Activated CD4-positive, alpha-beta T cell treated with anti-CD3 and anti-CD28 coated beads for 1 hour (primary cell): ENCODE measurements at places on chromosomes 3 and 15.

GRCh38 chr3:24191801-24192403, 246.8 kb downstream of the NR1D2 start:
- DNase-seq: no peak

GRCh38 chr3:18190646-18191045, 234.5 kb downstream of the SATB1 start:
- DNase-seq: no peak

DNA sequence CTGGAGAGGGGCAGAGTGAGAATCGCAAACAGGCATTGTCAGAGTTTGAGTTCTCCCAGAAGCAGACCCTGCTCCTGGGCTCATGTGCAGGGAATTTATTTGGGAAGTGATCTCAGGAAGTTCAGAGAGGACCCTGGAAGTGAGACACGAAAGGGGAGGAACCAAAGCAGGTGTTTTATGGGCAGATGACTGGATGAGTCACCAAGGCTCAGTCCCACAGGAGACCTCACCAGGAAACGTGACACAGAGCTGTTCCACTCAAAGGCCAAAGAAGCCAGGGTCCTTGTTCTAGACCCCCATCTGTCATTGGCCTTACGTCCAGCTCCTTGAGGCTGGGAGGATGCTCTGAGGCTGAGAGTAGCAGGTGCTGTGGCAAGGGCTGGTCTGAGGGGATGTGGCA, 43.4 kb upstream of the SEC22A start:
- DNase-seq: no peak

DNA sequence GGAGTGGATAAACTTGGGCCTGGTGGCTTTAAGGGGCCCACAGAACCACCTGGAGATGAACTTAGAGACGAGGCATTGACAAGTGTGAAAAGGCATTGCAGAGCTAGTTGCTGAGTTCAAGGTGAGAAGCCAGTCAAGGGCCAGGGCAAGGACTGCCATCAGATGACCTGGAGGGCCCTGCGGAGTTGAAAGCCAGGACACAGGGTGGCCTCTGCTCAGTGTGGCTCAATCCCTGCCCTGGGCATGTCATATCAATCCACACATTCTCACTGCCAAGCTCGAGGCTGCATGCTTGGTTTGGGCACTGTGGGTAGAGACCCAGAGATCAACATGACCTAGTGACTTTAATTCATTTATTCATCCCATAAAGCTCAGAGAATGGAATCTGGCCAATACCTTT, 9.2 kb downstream of the PAQR5 start:
- DNase-seq: no peak

DNA sequence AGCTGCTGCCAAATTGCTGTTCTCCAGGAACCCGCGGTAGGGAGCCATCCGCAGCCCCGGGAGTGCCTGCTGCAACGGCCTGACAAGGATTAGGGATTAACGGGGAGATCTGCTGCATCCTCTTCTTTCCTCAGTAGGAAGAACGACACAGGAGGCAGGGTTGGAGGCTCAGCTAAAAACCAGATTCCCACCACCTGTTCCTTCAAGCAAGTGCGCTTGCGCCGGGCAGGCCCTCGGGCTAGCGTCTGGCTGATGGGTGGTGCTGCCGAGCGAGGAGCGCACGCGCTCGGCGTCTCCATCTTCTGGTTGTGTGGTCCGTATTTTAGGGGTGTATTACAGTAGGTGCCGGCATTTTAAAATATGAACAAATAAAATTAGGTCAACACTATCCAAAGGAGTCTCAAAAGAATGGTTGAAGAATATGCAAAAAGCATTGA, 25.4 kb upstream of the SLC25A26 start:
- DNase-seq: no peak

DNA sequence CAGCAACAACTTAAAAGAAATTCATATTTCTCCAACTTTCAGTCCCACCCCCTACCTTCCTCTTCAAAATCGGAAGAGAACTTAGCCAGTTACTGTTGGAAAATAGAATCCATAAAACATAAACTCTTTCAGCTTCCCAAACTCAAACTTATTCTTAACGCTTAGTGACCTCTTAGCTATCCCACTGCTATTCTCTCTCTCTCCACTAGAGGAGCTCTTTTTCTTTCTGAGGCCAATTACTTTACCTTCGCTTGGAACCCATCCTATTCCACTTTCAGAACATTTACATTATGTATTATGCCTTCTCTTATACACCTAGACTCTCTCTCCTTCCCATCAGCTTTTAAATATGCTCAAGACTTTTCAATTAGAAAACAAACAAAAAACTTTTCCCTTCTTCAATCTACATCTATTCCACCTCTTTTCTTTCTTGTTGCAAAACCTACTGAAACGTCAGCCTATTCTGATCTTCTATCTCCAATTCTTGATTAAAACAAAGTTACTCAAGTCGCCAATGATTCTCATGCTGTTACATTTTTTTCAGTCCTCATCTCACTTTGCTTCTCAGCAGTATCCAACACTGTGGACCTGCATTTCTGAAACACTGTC, 13.4 kb upstream of the GHSR start:
- no peak for DNase-seq

GRCh38 chr3:9779075-9779593, 9.4 kb upstream of the CAMK1 start:
- no peak for DNase-seq

DNA sequence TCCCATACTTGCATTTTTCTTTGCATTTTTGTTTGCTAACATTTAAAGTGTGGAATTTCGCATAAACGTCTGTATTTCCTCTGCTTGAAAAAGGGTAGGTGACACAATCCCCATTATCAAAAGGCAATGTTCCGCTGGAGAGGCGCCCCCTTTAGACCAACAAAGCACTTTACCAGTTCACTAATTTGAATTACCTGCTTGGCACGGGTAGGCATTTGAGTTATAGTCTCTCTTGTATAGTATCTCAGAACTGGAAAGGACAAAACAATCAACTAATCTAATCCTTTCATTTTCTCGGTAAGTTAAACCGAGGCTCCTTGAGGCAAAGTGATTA, 775 bp upstream of the CCDC39 start:
- DNase-seq: no peak

DNA sequence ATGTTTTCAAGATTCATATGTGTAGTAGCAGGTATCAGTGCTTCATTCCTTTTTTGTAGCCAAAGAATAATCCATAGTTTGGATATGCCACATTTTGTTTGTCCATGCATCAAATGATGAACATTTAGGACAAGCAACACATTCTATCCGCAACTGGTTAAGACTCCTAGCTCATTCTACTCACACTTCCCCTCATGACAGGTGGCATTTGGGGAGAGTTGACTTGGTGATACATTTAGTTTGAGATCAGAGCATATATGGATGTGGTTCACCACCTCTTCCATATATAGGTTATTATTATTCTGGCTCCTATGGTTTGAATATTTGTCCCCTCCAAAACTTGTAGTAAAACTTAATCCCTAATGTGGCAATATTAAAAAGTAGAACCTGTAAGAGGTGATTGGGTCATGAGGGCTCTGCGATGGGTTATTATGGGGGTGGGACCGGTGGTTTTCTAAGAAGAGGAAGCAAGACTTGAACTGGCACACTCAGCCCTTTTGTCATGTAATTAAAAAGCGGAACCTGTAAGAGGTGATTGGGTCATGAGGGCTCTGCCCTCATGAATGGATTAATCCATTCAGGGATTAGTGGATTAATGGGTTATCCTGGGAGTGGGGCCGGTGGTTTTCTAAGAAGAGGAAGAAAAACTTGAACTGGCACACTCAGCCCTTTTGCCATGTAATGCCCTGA, 75.3 kb upstream of the HRH1 start:
- DNase-seq: no peak

DNA sequence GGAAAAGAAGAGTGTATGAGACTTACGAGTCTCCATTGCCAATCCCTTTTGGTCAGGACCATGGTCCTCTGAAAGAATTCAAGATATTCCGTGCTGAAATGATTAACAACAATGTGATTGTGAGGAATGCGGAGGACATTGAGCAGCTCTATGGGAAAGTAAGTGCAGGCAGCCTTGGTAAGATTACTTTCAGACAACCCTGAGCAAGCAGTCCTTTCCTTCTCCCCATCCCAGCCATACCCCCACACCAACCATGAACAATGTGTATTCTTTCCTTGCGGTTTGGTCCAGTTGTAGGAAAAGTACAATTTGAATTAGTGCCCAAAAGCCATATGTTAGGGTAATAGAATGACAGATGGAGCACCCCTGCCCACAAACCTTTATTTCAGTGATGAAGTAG, 5.6 kb downstream of the TSEN2 start:
- no peak for DNase-seq
